T-helper 2 cell (primary cell): ENCODE measurements at places on chromosomes 2 and 18.

- no peak for DNase-seq
These were observed 8.4 kb upstream of the KCNG2 start for GRCh38 chr18:79789091-79789891.

GRCh38 chr2:237962432-237963084 lies 4.3 kb upstream of the UBE2F start:
- no peak for DNase-seq

DNA sequence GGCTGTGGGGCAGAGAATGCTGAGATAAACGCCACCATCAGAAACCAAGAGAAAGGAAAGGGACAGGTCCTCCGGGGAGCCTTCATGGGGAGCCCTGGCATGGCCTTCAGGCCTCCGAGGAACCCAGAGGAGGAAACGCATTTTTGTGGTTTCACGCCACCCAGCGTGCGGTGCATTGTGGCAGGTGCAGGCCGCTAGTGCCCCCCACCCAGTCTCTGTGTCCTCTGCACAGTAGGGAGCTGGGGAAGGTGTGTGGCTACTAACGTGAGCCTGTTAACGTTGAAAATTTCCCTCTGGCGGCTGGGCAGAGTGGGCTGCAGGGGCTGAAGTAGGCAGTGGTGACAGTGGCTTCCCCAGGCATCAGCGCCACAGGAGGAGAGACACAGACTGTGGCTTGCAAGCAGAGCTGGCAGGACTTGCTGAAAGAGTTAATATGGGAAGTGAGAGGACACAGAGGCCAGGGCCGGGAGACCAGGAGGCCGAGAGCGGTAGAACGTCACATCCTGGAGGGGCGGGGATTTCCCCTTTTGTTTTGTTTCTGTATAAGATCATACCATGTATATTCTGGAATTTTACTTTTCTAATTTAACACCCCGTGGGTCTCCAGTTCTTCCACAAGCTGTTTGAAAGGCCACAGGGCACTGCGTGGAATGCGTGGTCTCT lies 166.9 kb downstream of the GBX2 start:
- no peak for DNase-seq

- no peak for DNase-seq
These were observed 371.6 kb upstream of the LRP1B start for GRCh38 chr2:142502402-142502801.

DNA sequence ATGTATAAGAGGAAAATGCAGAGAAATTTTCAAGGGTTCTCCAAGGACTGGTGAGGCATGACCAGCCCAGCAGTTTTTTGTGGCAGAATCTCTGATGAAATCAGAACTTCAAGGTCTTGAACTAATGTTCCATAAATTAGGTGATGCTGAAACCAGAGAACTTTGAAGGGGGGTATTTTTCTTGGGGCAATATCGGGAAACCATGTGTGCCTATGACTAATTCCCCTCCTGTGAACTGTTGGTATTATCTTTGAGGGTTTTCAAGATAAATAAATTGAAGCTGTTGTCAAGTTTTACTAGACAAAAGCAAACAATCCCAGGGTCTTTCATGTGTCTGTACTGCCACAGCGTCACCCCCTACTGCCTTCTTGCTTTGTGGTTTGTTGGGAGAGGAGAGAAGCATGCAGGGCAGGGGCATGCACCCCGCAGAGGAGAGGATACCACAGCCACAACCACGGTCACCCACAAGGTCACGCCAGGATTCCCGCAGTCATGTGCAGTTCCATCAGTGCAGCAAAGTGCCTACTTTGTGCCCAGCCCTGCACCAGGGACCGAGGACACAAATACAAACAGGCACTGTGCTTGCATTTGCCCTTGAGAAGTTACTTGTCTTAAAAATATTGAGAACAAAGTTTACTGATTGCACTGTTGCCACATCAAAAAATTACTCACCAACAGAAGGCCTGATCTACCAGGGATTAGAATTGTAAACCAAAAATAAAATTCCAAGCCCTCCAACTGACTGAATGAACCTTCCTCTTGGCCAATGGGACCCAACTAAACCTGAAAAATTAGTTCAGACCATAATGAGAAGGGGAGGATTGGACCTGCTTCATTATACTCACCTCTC lies 413.3 kb upstream of the TRIB2 start:
- DNase-seq = no peak

DNA sequence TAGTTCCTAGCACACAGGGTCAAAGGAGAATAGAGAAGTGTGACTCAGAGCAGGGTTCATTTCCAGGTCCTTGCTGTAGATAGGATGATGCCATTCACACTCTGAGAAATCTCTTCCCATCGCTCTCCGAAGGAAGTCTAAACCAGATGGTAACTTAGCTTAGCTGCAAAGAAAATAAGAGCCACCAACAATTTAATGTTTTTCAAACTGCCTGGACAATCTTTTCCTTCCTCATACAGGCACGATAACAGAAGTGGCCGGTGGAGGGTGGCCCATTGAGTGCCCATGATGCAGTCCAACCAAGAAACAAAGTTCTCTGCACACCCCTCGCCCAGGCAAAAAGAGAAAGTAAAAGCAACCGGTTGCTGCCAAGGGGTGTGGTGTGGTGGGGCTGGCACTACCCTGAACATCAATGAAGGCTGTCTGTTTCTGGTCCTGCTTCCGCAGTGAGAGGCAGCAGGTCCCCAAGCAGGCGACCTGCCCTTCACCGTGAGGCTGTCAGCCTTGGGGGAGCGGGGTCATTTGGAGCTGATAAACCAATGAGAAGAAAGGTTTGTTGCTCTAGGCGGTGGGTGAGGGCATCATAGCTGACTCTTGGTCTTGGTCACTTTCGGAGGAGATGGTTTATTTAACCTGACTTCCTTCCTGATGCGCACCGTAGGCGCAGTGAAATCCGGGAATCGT lies 105.6 kb upstream of the CD302 start:
- DNase-seq = peak; percentile 53

DNA sequence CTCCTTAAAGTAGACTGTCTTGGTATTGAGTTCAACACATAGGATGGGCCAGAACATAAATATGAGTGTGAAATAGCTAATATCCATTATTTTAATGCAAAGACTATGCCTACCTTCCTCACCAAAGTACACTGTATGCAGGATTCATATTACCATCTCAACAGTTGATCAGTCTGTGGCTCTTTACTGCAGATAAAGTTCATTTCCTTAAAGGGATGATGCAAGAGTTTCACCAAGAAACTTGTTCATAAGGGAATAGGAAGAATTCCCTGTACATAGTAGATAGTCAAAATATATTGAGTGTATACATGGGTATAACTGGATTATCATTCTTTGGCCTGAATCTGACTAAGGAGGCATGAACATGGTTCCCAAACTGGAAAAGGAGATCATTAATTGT lies 35.0 kb downstream of the MARS2 start:
- DNase-seq = no peak

DNA sequence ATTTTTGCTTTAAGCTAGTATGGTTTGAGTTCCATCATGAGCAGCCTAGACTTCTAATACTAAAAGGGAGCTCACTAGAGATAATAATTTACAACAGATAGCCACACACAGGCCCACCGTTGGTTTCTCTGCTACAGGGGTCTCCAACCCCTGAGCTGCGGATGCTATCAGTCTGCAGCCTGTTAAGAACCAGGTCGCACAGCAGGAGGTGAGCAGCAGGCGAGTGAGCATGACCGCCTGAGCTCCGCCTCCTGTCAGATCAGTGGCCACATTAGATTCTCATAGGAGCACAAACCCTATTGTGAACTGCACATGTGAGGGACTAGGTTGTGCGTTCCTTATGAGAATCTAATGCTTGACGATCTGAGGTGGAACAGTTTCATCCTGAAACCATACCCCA lies 150.6 kb downstream of the HRH4 start:
- no peak for DNase-seq
